ENCODE measurements at places on chromosomes 2 and 18.

- no peak for DNase-seq
These were observed 33.4 kb upstream of the POMC start for GRCh38 chr2:25201794-25202193.

DNA sequence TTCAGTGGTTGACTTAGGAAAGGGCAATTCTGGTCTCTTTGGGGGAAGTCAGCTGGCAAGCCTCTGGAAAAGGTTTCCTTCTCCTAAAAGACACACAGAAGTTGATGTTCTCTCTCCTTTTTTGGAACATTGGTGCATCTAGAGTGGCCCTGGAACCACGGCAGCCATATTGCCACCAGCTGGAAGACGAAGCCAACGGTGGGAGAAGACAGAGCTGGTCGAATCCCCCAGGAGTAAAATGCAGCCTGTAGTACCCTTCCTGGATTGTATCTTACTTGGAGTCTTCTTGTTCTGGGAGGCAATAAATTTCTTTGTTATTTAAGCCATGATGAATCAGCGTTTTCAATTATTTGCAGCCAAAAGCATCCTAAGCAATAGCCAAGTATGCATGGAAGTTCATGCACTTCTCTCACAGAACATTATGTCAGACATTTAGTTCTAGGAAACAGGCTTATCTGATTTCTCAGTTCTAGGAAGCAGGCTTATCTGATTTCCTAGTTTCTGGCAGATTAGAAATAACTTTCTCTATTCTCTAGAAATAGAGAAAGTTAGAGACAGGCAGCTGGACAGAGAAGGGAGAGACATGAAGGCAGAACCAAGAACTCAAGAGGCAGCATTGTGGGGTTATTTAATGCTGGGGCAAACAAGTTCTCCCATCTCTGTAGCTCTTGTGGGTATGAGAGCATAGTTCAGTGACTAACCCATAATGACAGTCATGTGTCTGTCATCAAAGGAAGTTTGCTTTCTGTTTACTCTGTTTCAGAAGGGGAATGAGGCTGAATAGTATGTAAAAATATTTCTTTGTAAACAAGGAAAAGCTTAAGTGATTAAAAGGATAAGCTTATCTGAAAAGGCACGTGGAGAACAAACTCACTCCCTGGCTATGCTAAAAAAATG, 40.5 kb upstream of the NABP1 start:
- peak; percentile 65 for DNase-seq

DNA sequence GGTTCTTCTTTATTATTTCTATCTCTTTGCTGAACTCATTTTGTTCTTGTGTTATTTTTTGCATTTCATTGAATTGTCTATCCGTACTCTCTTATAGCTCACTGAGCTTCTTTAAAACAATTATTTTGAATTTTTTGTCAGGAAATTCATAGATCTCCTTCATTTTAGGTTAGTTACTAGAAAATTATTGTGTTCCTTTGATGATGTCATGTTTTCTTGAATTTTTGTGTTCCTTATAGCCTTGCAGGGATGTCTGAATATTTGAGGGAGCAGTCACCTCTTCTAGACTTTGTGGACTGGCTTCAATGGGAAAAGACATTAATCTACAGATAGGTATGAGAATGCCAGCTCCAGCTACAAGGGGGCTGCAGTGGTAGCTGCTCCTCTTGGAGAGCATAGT, 20.7 kb upstream of the OSBPL6 start:
- no peak for DNase-seq

DNA sequence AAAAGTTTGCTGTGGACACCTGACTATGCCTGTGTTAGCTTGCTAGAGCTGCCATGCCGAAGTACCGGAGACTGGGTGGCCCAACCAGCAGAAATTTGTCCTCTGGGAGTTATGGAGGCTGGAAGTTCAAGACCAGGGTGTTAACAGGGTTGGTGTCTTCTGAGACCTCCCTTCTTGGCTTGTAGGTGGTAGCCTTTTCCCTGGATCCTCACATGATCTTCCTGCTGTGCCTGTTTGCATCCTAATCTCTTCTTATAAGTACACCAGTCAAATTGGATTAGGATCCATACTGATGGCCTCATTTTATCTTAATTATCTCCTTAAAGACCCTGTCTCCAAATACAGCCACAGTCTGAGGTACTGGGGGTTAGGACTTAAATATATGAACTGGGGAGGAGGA, 845 bp downstream of the TMEM177 start:
- no peak for DNase-seq

DNA sequence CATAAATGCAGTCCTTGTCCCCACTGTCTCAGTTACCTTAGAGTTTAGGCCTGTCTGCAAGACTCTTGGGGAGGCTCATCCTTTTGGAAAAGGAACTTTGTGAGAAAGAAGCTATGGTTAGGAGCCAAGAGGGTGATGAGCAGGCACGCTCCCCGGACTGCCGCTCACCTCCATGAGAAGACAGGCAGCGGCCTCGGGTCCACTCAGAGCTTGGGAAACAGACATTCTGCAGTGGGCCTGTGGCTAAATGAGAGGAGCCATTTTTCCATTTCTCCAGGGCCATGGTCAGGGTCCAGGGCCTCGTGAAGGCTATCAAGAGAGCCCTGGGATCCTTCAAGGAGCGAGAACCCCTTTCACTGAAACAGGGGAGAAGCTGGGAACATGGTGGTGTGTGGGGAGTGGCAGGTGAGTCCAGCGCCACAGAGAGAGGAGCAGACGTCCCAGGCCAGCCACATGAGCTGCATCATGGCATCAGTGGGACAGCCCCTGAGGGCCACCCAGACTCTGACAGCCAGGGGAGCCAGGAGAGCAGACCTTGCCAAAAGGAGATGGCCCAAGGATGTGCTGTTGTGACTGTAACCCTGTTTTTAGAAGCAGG, 4.0 kb upstream of the TEX51 start:
- no peak for DNase-seq

DNA sequence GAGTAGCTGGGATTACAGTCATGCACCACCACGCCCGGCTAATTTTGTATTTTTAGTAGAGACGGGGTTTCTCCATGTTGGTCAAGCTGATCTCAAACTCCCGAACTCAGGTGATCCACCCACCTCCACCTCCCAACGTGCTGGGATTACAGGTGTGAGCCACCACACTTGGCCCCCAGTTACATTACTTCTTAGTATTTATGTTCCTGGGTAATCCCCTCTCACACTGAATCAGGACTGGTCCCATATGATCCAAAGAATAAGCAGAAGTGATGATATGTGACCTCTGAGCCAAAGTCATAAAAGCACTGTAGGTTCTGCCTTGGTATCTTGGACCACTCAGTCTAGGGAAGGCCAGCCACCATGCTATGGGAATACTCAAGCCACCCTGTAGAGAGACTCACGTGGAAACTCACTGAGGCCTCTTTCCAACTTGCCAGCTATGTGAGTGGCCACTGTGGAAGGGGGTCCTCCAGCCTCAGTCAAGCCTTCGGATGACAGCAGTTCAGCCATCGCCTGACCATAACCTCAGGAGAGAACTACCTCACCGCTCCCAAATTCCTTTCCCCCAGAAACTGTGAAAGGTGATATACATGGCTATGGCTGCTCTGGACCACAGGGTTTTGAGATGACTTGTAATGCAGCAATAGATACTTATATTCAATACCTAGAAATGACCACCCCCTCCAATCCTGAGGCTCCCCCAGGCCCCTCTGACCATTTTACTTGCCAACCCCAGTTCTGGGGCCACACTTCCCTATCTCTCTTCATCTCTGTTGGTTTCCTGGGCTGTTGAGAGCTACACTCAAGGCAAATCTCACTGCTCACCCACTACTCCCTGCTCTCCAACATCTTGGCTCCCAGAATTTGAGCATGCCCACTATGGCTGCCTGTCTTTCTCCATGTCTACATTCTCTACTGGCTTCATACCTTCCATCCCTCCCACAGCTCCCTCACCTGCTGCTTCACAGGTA, 80.5 kb downstream of the DDX1 start:
- DNase-seq = no peak

DNA sequence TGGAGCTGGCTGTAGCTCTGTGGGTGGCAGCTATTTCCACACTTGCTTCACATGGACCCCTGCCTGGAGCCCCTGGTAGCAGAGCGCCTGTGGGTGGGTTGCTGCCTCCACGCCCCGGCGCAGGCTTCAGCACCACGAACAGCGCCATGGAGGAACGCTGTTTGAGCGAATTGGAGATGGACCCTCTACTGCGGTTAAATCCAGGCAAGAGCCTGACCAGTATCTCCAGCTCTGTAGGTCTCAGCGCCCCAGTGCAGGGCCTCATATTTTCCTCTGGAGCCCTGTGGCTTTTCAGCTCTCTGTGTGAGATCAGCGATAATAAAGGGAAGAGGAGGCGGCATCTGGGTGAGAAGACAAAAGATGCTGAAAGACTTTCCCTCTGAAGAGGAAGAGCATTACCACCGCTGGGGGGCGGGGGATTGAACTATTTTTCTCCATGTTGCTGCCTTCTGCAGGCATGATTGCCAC, 12.0 kb downstream of the ONECUT2 start:
- DNase-seq = peak; percentile 45

DNA sequence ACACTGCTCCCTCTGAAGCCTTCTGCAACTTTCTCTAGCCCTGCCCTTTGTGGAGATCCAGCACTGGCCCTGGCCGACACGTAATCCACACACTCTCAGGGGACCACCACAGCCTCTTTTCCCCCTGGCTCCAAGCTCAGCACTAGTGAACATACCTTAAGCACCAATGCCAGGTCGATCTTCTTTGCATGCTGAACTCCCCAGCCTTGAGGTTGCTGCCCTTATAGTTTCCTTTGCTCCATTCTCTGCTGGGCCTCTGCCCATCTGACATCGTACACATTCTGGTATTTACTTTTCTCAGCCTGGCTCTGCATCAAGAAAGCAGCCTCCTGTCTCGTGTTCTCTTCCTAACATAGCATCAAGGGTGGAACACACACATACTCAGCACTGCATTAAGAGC, 361.5 kb downstream of the LPIN1 start:
- DNase-seq = no peak

GRCh38 chr2:235382179-235382578, 111.7 kb upstream of the AGAP1 start:
- peak; percentile 40 for DNase-seq

GRCh38 chr2:42897358-42897757, 105.0 kb upstream of the HAAO start:
- no peak for DNase-seq

DNA sequence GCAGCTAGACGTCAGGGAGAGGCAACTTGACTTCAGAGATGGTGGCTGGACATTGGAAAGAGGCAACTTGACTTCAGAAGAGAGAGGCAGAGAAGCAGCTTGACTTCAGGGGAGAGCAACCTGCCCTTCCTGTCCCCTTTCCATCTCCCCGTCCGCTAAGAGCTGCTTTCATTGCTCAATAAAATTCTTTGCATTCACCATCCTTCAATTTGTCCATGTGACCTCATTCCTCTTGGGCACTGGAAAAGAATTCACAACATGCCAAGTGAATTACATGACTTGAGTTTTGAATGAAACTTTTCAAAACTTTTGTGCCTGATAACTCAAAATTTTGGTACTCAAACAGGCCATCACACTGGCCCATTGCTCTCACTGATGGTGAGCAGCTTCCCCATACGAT, 158.9 kb downstream of the DPP4 start:
- DNase-seq = peak; percentile 20

DNA sequence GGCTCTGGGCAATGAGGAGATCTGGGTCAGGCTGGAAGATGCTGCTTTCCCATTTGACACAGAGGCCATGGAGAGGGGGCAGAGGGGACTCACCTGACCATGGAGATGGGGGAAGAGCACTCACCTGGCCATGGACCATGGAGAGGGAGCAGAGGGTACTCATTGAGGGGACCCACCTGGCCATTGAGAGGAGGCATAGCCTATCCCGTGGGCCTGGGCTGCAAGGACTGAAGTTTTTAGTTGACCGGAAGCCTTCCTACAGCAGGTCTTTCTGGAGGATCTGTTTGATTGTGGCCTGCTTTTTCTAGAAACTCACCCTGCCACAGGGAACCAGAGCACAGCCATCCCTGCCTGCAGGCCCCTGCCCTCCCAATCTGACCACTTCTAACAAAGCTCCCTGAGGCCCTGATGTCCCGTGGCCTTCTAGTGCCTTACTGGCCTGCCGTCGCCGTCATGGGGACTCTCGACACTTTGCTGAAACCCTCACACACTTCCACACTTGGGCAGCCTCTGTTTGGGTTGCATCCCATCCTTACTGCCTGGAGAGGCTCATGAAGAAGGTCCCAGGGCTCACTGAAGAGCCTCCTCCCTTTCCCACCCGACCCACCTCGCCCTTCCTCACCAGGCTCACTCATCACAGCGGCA, 5.1 kb upstream of the PROM2 start:
- DNase-seq = no peak

DNA sequence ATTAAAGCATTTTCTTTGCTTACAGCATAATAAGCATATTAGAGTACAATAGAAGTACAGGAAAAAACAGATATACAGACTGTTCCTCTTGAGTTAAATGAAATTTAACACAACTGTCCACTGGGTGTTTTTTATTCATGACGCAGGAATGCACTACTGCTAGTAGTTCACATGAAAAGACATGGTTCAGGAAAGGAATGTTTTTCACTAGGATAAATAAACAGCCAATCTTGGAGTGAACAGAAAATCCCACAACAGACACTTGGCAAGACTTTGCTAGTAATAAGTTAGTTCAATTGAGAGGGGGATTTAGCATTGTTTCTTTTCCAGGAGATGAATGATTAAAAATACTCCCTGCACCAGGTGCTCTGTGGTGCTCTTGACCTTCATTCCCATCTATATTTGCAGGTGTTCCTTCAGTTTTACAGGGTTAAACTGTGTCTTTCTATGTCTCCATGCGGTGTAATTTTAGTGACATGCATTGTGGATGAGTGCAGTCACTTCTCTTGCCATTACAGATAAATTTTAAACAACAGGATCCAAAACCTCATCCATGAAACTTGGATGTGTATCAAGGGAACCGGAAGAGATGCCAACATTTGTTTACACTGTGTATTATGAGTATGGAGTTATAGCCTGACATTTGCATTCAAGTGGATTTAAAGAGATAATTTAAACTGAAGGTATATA, 796.6 kb downstream of the DSC3 start:
- DNase-seq = no peak

DNA sequence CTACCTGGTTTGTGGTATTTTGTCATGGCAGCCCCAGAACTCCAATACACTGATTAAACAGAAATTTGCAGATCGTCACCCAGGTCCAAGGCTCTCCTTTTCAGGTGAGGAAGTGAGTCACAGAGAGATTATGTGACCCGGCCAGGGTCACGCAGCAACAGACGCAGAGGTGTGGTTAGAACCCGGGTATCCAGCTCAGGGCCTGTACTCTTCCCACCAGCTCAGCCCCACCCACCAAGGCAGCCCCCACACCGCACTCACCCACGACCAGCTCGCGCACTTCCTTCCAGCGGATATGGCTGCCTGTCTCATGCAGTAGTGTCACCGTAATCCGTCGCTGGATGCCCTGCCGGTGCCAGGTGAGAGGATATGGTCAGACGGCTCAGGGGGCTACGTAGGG, 48.1 kb downstream of the AQP12A start:
- DNase-seq = no peak

DNA sequence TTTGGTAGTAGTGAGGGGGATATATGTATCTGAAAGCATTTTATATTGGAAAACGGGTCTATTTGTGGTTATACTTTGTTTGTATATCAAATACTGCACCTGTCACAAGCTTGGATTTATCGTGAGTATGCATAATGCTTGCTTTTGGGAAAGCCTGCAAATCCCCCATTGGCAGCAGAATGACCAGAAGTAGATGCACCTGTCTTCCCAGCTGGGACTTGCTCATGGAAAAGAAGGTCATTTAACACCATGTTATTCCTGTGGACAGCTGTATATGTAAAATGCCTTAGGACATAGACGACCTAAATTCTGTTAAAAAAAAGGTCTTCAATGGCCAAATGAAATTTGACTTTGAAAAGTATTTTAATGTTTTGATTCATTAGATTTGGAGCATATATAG, 599.4 kb downstream of the XIRP2 start:
- DNase-seq = no peak

- no peak for DNase-seq
These were observed 271.1 kb downstream of the PRKCE start for GRCh38 chr2:45922577-45922988.
